ENCODE measurements at places on chromosomes 4 and X.

- DNase-seq, result no peak
These were observed 24.2 kb upstream of the HELT start for GRCh38 chr4:184994010-184994622.

- no peak for DNase-seq
These were observed 107.7 kb upstream of the BCOR start for GRCh38 chrX:40205471-40205870.

- no peak for DNase-seq
These were observed 137.8 kb downstream of the SOWAHB start for GRCh38 chr4:76760193-76760592.

- DNase-seq, result no peak
These were observed 107.1 kb downstream of the ANXA10 start for GRCh38 chr4:168199260-168199957.

DNA sequence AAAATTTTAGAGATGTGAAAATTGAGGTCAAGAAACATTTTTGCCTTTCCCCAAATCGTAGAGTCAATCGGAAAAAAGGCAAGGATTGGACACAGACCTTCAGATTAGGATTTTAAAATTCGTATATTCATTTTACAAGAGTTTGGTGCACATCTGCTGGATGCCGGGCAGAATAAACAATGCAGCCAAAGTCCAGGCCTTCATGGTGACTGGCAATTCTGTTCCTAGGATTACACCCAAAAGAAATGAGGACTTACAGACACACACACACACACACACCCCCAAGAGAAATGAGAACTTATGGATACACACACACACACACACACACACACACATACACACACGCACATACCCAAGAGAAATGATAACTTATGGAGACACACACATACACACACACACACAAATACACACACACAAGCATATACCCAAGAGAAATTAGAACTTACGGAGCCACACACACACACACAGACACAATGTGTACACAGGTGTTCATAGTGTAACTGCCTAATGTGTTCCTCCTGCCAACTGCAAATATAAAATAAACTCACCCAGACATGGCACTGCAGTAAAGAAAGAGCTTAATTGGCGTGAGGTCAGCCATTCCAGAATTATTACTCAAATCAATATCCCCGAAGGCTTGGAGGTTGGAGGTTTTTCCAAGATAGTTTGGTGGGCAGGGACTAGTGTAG is 165.7 kb upstream of the STS start:
- DNase-seq, result no peak

DNA sequence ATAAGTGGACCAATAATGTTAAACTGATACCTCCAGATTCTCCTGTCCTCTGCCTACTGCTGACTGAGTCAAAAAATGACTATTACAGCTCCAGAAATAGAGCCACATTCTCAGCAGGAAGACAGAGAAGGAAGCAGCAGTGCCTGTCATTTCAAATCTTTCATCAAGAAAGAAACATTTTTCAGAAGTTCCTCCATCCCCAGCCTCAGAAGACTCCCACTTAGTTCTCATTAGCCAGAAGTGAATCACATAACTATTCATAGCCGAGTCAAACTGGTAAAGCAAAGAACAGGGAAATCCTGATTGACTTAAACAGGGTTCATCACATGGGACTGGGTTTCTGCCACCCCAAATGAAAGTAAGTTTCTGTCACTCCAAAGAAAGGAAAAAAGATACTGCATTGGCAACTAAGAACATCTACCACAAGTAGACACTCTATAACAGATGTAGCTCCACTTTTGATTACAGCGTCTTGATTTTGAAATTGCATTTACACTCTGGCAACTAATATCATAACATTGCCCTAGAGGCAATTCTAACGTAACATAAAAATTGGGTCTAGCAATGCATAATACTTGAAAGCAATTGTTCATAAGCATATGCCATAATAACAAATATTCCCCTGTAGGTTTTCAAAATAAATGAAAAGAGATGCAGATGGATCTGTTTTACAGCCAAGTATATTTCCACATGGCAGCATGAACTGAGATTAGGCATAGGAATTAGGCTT is 599.8 kb downstream of the GALNTL6 start:
- no peak for DNase-seq

GRCh38 chr4:156771171-156771837 is 200.3 kb downstream of the PDGFC start:
- DNase-seq, result peak; percentile 54

GRCh38 chr4:97238956-97239666 is 904.2 kb downstream of the STPG2 start:
- no peak for DNase-seq

- no peak for DNase-seq
These were observed 46.6 kb downstream of the RASGEF1B start for GRCh38 chr4:81424816-81425755.

DNA sequence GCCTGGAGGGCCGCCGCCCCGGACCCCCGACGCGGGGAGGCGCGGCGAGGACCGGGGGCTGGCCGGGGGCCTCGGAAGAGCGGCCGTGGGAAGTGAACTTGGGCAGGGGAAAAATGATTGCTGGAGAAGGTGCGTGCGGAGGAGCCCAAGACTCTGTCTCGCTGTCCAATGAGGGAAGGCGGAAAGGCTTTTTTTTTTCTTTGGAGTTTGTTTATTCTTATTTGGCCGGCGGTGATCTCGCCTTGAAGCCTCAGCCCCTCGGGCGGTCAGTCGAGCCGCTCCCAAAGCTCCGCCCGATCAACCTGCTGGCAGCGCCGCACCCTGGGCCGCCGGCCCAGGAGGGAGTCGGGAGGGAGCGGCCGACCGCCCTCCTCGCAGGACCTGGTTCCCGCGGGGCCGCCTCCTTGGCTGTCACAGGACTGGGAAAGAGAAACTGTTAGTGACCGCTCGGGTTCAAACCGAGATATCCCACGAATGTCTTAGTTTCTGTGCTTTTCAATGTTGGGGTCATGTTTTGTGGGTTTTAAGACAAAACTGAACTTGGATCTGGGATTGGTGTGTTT is 2.5 kb downstream of the CPEB2 start:
- DNase-seq, result peak; percentile 80

- no peak for DNase-seq
These were observed 50.3 kb downstream of the CASP3 start for GRCh38 chr4:184598753-184599491.

DNA sequence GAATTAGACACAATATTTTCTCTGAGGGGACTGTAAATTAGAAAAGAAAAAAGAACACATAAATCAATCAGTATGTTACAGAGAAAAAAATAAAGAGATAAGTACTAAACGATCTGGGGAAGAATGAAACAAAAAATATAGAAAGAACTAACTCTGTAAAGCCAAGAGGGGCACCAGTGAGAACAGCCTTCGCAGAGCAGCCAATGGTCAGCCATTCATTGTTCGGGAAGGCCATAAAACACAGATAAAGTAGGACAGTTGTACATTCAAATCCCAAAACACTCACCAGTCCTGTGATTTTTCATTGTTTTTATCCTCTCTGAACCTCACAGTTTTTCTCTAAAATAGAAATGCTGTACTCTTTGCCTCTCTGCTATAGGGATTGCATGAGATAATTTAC is 127.9 kb downstream of the NEK1 start:
- DNase-seq, result peak; percentile 7

DNA sequence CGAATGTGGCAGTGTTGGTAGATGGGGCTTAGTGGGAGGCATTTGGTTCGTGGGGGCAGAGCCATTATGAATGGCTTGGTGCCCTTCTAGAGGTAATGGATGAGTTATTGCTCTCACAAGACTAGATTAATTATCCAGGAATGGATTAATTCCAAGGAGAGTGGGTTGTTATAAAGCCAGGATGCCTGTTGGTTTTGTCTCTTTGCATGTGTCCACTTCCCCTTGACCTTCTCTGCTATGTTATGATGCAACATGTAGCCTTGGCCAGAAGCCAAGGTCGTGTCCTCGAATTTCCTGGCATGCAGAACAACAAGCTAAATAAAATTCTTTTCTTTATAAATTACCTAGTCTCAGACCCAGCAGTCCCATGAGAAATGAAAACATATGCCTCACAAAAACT is 111.2 kb upstream of the PLS3 start:
- DNase-seq, result no peak

- DNase-seq, result no peak
These were observed 7.4 kb upstream of the HNRNPD start for GRCh38 chr4:82381235-82381634.

GRCh38 chrX:17882680-17883079 is 21.6 kb upstream of the RAI2 start:
- DNase-seq, result no peak

GRCh38 chrX:22043872-22044271 is 11.7 kb downstream of the PHEX start:
- peak; percentile 13 for DNase-seq

DNA sequence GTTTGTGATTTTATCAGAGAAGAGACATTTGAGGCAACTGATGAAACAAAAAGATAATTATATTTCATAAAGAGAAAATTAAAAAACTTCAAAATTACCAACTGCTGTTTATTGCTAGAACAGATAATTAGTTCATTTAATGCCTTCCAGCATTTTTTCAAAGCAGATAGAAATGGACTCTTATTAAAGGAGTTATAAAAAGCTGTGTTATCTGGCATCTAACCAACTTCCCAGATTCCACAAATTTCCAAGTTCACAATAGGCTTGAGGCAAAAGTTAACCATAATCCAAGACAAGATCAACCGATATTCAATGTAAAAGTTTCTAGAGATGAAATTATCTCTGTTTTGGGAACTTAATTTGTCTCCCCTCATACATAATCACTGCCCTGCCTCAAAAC is 152.4 kb downstream of the TSPAN5 start:
- no peak for DNase-seq

GRCh38 chr4:111066001-111066400 is 443.1 kb upstream of the PITX2 start:
- no peak for DNase-seq

DNA sequence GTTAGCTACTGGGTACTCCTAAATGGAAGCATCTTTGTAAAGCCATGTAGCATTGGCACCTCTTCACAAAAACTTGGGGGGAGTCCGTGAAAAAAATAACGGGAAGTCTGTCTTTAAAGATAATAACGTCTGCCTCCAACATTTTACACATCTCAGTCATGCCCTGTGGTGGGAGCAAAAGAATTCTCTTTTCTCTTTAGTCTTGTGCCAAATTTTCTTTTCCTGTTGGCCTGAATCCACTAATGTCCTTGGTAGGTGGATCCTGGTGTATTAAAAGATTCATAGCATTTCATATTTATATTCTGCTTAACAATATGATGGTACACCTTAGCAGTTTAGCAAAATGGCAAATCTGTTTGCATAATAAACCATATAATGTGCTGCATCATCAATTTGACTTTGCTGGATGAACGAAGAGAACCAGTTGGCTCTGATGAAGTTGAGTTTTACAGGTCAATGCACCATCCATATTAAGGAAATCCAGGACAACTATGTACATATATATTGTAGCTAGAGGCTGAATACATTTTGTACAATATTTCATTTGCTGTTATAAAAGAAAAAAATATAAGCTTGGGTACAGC is 746.4 kb upstream of the MAGEB2 start:
- no peak for DNase-seq

DNA sequence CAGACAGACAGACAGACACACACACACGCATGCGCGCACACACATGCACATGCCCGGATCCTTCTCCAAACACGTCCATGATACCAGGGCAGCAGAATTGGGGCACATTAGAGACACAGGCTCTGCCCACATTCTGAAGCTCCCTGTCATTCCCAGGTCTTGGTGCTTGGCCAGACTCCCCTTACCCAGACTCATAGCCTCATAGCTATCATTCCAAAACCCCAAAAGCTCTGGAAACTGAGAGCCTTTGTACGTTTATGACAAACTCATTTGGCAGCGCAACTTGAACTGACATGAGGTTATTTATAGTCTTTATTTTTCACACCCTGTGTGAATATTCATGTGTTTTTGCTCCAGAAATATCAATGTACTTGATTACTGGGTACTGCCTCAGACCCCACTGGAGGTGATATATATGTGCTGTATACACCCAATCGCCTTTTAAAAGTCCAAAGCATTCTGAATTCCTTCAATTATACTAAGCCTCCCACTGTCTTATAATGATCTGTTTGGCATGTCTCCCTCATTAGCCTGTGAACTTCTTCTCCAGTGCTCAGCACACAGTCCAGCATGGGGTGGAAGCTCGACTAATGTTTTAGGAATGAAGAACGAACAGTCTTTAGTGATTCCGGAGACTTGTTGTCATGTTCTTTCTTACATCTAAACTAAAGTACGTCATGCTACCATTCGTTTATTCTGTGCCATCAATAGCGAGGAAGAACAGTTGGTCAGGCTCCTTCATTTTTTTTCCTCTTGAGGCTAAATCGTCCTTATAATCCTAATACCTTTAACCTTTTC is 45.0 kb downstream of the RTL9 start:
- no peak for DNase-seq

DNA sequence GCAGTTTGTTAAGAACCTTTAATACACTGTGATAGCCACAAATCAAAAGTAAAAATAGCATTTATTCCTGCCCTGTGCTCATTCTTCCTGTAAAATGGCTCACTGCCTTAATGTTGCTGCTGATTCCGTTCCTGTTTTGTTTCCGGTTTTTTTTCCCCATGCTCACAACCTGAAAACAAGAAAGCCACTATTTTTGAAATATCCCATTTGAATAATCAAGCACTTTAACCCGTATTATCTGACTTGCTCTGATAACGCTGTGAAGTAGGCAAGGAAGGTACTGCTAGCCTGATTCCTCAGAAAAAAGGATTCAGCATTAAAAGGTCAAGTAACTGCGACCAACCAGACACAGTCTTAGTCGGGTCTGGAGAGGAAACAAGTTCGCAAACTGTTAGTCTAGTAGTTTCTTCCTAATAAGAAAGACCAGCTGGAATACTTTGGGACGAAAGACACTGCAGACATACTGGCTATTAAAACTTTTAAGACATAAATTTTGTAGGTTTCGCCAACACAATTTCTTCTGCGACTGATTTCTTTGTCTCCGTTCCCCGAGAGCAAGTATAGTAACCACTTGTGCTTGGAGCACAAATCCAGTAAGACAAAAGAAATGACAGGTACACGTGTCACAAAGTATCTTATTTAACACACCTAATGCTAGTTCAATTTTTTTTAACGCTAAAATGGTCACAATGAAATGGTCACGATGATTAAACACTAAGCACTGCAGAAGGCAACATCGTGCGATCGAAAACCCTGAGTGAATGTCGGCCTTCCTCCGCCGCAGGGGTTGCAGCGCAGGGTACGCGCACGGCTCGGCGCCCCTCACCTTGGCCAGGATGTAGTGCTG is 802 bp downstream of the COX18 start:
- peak; percentile 22 for DNase-seq

DNA sequence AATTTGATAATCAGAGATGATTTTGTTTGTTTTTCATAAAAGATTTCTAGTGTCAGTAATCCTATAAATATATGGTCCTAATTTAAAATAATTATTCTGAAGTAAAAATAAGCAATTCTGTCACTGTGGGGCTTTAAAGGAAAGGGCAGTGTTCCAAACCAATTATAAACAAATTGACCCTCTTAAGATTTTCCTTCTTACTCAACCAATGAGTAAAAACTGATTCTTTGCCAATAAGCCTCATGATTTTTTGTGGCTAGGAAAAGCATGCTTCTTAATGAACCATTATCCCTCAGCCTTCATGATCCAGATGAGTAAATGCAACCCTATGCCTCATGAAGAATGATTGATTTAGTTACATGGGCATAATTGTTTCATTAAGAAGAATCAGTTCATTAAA is 1010.4 kb downstream of the ADGRL3 start:
- no peak for DNase-seq
